ENCODE measurements at places on chromosomes 7 and 10.

- DNase-seq, result peak; percentile 43
- no peaks in the 10 kb centered on the region for H3K27me3 ChIP-seq
- peaks cover 31% of the 10 kb centered on the region for H3K36me3 ChIP-seq
- peak overlapping the region; percentile 74 for H3K27ac ChIP-seq
- H3K4me1 ChIP-seq, result peaks cover 19% of the 10 kb centered on the region
Observed at GRCh38 chr10:95408983-95409873, 118.4 kb upstream of the PDLIM1 start.

DNA sequence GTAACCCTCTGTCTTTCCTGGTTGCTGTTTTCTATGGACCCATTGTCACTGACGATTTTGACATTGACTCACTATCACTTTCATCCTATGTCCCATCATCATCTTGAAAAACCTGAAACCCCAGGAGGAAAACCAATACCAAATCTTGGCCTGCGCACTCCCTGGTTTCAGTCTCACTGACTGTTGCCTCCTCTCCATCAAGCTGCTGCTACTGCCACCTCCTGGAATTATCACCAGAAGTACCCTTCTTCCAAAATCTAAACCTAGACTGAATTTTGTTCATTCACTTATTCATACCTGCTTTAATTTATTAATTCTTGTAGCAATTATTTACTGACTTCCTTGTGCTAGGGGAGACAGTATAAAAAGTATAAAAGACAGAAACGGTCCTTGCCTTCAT lies 44.5 kb upstream of the ACBD5 start:
- DNase-seq, result peak; percentile 21
- H3K4me3 ChIP-seq, result no peak overlapping the region
- no peaks in the 10 kb centered on the region for H3K4me1 ChIP-seq
- no peaks in the 10 kb centered on the region for H3K27me3 ChIP-seq
- no peaks in the 10 kb centered on the region for H3K36me3 ChIP-seq

GRCh38 chr10:77788496-77789010 lies 138.0 kb downstream of the DLG5 start:
- H3K4me3 ChIP-seq, result no peak overlapping the region
- no peak for DNase-seq
- H3K36me3 ChIP-seq, result peaks cover 36% of the 10 kb centered on the region
- no peaks in the 10 kb centered on the region for H3K27me3 ChIP-seq
- no peak overlapping the region for H3K27ac ChIP-seq

GRCh38 chr7:139682136-139683013 lies 95.4 kb downstream of the HIPK2 start:
- no peak overlapping the region for H3K4me3 ChIP-seq
- no peaks in the 10 kb centered on the region for H3K36me3 ChIP-seq
- no peak for DNase-seq
- peak overlapping the region; percentile 37 for H3K27ac ChIP-seq
- H3K4me1 ChIP-seq, result peaks cover 24% of the 10 kb centered on the region

DNA sequence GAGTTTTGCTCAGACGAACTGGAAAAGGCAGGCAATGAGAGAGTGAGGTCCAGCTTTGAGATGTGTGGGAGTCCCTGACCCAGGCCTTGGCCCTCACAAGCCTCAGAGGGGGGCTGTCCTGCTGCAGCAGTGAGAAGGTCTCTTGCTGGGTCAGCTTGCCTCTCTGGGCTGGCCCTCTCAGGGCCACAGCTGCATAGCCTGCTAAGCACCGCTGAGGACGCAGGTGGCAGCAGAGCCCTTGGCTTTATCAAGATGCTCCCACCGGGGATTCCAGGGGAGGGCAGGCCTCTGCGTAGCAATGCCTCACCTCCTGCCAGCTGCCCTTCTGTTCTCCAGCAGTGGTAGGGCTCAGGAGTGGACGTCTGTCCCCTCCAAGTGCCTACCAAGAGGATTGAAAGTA lies 128.7 kb downstream of the COBL start:
- DNase-seq, result peak; percentile 40
- no peak overlapping the region for H3K4me3 ChIP-seq

- H3K4me3 ChIP-seq, result no peak overlapping the region
- peaks cover 4% of the 10 kb centered on the region for H3K4me1 ChIP-seq
- H3K36me3 ChIP-seq, result no peaks in the 10 kb centered on the region
- DNase-seq, result no peak
- no peak overlapping the region for H3K27ac ChIP-seq
- peaks cover 24% of the 10 kb centered on the region for H3K27me3 ChIP-seq
Observed at GRCh38 chr10:96380821-96381220, 22.0 kb upstream of the OPALIN start.

DNA sequence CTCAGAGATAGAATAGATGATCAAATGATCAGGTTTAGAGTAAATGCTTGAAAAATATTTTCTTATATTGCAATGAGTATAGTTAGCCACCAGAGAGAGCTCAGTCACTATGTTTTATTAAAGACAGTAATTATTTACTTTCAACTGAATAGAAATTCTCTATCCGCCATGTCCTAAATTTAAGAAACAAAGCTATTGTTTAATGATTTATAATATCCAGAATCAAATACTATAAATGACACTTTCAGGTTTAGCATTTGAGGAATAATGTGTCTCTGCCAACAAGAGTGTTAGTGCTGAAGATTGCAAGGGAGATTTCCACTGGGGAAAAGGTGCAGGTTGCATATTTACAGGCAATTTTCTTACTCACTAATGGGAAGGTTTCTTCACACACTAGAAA lies 184.7 kb downstream of the DGKB start:
- H3K27me3 ChIP-seq, result no peaks in the 10 kb centered on the region
- no peaks in the 10 kb centered on the region for H3K4me1 ChIP-seq
- no peaks in the 10 kb centered on the region for H3K36me3 ChIP-seq

- no peak overlapping the region for H3K27ac ChIP-seq
- H3K4me1 ChIP-seq, result no peaks in the 10 kb centered on the region
- no peak overlapping the region for H3K4me3 ChIP-seq
- H3K27me3 ChIP-seq, result no peaks in the 10 kb centered on the region
Observed at GRCh38 chr7:74214816-74215630, 5.2 kb downstream of the LAT2 start.

DNA sequence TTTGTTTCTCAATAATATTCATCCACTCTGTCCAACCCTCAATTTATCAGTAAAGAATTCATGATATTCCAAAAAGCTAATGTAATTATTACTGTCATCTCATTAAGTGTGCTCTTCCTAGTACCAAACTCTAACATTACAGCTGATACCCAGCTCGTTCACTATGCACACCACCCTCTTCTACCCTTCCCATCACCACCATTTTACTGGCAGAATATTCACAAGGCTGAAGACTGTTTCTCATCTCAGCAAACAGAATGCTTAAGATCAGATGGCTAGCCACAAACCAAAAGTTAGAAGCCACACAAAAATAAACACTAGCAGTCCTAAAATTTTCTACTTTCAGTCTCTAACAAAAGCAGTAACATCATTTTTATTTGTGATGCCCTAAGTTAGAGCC lies 121.5 kb downstream of the SRPK2 start:
- H3K36me3 ChIP-seq, result no peaks in the 10 kb centered on the region
- H3K4me1 ChIP-seq, result no peaks in the 10 kb centered on the region

- H3K36me3 ChIP-seq, result no peaks in the 10 kb centered on the region
- H3K4me1 ChIP-seq, result no peaks in the 10 kb centered on the region
- H3K27ac ChIP-seq, result no peak overlapping the region
- no peaks in the 10 kb centered on the region for H3K27me3 ChIP-seq
Observed at GRCh38 chr7:112152186-112152585, 54.0 kb downstream of the DOCK4 start.

GRCh38 chr10:29392376-29393021 lies 103.6 kb downstream of the LYZL1 start:
- H3K27me3 ChIP-seq, result no peaks in the 10 kb centered on the region
- H3K27ac ChIP-seq, result no peak overlapping the region
- H3K4me3 ChIP-seq, result no peak overlapping the region

DNA sequence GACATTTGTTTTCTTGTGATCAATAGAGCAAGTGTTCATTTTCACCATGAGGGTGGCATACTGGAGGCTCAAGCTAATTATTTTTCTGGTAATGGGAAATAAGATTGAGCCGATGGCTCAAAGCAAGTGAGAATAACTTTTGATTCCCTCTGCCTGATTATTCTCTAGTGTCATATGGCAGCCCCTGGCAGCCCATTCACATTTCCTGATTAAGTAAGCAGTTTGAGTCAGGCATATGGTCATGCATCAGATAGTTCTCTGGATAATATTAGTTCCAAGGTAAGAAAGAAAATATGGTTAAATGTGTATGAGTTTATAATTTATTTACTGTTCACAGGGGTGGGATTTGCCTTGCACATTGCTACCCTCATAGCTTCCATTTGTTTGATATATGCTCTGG lies 109.2 kb downstream of the DYNC1I1 start:
- H3K4me3 ChIP-seq, result no peak overlapping the region
- no peaks in the 10 kb centered on the region for H3K36me3 ChIP-seq
- H3K27ac ChIP-seq, result no peak overlapping the region
- H3K27me3 ChIP-seq, result no peaks in the 10 kb centered on the region

DNA sequence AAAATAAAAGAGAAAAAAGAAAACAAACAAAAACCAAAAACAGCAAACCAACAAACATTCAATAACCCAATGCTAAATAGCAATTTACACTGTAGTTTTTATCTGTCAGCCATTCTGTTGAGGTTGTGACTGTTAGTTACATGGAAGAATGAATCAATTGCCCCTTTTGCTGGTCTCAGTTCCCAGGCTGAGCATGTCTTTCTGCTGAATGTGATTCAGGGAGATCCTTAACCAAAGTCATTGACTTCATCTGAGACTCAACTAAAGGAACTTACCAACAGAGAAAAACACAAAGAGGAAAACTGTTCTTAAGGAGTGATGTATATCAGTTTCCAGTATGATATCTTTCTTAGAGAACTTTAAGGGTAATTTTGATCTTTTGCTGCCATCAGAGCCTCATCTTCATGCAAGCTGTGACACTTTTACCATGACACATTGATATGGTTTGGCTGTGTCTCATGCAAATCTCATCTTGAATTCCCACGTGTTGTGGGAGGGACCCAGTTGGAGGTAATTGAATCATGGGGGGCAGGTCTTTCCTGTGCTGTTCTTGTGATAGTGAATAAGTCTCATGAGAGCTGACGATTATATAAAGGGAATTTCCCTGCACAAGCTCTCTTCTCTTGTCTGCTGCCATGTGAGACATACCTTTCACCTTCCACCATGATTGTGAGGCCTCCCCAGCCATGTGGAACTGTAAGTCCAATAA lies 469.8 kb downstream of the KIF20B start:
- H3K27me3 ChIP-seq, result no peaks in the 10 kb centered on the region
- H3K36me3 ChIP-seq, result no peaks in the 10 kb centered on the region
- no peak for DNase-seq
- no peaks in the 10 kb centered on the region for H3K4me1 ChIP-seq
- H3K27ac ChIP-seq, result no peak overlapping the region
- no peak overlapping the region for H3K4me3 ChIP-seq

DNA sequence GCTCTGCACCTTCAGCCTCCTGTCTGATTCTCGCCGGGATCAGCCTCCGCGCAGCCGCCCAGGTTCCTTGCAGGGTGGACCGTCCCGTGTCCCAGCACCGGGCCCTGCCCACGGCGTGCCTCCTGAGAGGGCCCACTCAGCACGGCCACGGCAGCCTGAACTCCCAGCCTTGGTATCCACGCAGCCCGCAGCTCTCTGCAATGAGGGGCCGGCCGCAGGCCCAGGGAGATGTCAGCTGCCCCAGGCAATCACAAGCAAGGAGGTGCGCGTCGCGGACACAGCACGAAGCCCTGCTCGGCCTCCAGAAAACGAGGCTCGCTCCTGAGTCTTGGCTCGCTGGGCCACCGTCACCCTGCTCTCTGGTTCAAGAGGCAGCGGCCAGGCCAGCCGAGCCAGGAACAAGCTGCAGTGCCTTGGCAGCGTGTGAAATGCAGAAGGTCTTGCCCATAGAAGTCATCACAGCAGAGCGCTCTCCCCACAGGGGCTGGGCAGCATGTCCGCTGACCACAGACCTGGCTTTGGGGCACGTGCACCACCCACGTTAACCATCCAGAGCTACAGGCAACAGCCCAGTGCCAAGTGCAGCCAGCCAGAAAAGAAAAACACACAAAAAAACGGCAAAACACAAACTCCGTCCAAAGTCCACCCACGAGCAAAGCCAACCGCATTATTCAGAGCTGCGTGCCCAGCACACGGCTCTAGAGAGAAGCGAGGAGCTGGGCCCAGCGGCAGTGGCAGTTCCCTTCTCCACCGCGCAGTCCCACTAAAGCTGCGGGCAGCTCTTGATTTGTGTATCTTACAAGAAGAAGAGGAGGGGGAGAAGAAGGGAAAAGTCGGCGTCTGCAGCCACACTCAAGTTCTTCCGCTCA lies 13.9 kb downstream of the GPER1 start:
- H3K4me3 ChIP-seq, result no peak overlapping the region
- peaks cover 68% of the 10 kb centered on the region for H3K4me1 ChIP-seq
- H3K27me3 ChIP-seq, result no peaks in the 10 kb centered on the region
- DNase-seq, result peak; percentile 38
- H3K27ac ChIP-seq, result peak overlapping the region; percentile 77
- H3K36me3 ChIP-seq, result peaks cover 11% of the 10 kb centered on the region

GRCh38 chr10:95254629-95255028 lies 36.2 kb downstream of the PDLIM1 start:
- H3K4me3 ChIP-seq, result no peak overlapping the region
- no peaks in the 10 kb centered on the region for H3K27me3 ChIP-seq
- no peak for DNase-seq

GRCh38 chr10:130040351-130040750 lies 70.3 kb downstream of the C10orf143 start:
- no peaks in the 10 kb centered on the region for H3K36me3 ChIP-seq
- no peak overlapping the region for H3K4me3 ChIP-seq
- no peaks in the 10 kb centered on the region for H3K4me1 ChIP-seq
- H3K27ac ChIP-seq, result no peak overlapping the region
- no peak for DNase-seq

DNA sequence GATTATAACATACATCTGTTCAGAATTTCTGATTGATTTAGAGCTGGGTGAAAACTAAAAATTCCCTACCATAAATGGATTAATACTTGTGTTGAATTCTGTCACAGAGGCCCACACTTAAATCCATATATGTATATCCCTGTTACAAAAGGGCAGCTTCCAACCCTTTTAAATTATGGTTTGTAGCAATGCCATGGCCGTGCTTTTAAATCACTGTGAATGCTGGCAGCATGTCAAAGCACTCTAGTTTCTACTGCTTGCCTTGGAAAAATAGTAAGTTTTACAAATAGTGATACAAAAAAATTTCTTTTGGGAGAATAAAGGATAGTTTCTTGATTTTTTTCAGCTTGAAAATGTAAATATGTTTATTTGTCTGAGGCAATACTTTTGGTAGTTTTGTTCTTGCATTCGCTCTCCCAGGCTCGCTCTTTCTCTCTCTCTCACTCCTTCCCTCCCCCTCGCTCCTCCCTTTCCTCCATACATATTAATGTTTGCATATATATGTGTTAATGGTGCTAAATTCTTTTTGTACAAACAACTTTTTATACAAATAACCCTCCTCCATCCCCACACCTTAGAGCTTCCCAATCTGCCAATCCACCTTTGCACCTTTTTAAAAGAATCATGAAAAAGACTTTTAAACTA lies 29.8 kb downstream of the TES start:
- no peaks in the 10 kb centered on the region for H3K4me1 ChIP-seq
- no peaks in the 10 kb centered on the region for H3K36me3 ChIP-seq
- DNase-seq, result peak; percentile 64
- no peak overlapping the region for H3K4me3 ChIP-seq

GRCh38 chr7:26034391-26034790 lies 117.6 kb upstream of the NFE2L3 start:
- H3K4me1 ChIP-seq, result no peaks in the 10 kb centered on the region
- no peaks in the 10 kb centered on the region for H3K27me3 ChIP-seq
- H3K36me3 ChIP-seq, result no peaks in the 10 kb centered on the region
- H3K4me3 ChIP-seq, result no peak overlapping the region
- no peak overlapping the region for H3K27ac ChIP-seq
- DNase-seq, result no peak

- no peaks in the 10 kb centered on the region for H3K4me1 ChIP-seq
- H3K4me3 ChIP-seq, result no peak overlapping the region
- DNase-seq, result peak; percentile 41
- H3K27ac ChIP-seq, result no peak overlapping the region
- H3K27me3 ChIP-seq, result no peaks in the 10 kb centered on the region
Observed at GRCh38 chr7:6558837-6559236, 7.6 kb upstream of the GRID2IP start.

Data from muscle of leg (tissue), 16 donors.